Activated T-helper 2 cell treated with anti-CD3 and anti-CD28 coated beads, Interferon-gamma antibody, Interleukin-2, Interleukin-4, amounts not matched to agents 10 μg/mL and 5 μg/mL and 100 μg/mL, durations not matched to agents 14 hours and 24 hours and 36 hours (primary cell): ENCODE measurements at places on chromosomes 7 and 10.
A peak's percentile ranks its signal among the peaks of the same experiment; 100 is the strongest.

DNA sequence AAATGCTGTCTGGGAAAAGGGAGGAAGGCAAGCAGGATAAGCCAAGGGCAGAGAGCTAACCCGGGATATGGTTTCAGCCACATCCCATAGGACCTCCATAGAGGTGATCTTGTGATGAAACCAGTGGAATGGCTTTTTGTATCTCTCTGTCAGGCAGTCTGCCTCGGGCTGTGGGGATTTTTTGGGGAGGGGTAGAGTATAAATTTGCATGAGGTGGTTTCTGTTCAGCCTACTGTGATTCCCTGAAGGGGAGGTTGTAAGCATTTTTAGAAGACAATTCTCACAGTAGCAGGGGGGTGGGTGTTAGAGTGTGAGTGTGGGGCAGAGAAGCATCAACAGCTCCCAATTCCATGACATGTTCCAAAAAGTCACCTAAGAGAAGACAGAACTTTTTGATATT is 11.8 kb downstream of the OR9A2 start:
- no peak for DNase-seq
- H3K4me1 ChIP-seq, result no peaks in the 10 kb centered on the region
- H3K27me3 ChIP-seq, result peaks cover 24% of the 10 kb centered on the region
- no peaks in the 10 kb centered on the region for H3K36me3 ChIP-seq
- no peak overlapping the region for H3K4me3 ChIP-seq

GRCh38 chr10:6364893-6365292 is 162.2 kb downstream of the PFKFB3 start:
- no peaks in the 10 kb centered on the region for H3K4me1 ChIP-seq
- H3K27me3 ChIP-seq, result no peaks in the 10 kb centered on the region
- no peak for DNase-seq
- H3K36me3 ChIP-seq, result peaks cover 38% of the 10 kb centered on the region
- H3K27ac ChIP-seq, result no peak overlapping the region
- H3K4me3 ChIP-seq, result no peak overlapping the region

DNA sequence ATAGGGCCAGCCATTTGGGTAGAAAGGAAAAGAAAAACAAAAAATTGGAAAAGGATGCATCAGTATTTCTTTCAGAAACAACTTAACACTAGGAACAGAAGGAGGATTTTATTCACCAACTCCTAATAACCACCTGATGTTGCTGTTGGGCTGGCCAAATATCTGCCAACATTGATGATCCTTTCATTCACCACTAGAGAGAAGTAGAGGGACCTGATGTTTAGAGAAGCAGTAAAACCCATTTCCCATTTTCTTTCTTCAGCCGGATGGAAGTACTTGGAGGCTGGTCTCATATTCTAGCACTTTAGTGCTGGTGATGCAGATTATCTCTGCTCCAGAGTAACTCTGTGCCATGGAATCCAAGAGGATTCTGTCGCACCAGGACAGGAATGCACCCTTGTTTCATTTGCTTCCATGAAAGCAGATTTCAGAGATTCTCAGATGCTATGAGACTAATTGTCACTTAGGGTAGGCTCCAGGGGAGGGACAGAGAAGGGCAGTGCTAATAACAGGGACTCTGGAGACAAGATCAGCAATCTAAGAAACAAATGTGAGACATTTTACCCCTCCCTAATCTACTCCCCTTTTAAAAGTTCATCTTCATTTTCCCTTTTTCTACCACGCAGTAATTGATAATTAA is 3.1 kb downstream of the KLLN start:
- peaks cover 18% of the 10 kb centered on the region for H3K4me1 ChIP-seq
- H3K27me3 ChIP-seq, result no peaks in the 10 kb centered on the region
- H3K27ac ChIP-seq, result no peak overlapping the region
- no peak for DNase-seq
- H3K4me3 ChIP-seq, result peak overlapping the region; percentile 13

DNA sequence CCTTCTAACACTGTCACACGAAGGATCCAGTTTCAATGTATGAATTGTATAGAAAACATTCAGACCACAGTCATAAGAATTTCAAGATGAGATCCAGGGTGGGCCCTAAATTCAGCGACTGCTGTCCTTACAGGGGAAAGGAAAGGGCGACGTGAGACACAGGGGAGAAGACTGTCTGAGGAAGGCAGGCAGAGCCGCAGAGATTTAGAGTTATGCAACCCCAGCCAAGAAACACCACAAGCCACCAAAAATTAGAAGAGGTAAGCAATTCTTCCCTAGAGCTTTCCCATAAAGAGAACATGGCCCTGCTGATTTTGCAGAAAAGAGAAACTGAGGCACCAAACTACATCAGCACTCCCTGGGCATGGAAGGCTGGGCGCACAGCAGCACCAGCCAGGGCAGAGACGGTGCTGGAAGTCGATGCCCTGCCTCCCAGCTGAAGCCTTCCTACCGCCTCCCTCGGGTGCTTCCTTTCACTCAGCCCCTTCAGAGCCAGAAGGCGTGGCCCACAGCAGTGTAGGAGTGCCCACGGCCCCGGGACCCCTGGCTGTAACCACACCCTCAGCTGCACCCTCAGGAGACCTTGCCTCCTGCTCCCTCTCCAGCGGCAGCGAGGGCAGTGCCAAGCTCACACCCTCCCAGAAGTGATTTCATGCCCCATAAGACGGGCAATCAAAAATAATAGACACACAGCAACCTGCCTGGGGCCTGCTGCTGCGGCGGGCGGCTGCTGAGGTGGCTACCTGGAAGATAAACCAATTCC is 81.0 kb upstream of the LRRC4 start:
- no peak overlapping the region for H3K27ac ChIP-seq
- no peaks in the 10 kb centered on the region for H3K36me3 ChIP-seq
- H3K27me3 ChIP-seq, result peaks cover 10% of the 10 kb centered on the region
- no peak for DNase-seq

GRCh38 chr7:48173756-48174382 is 2.6 kb downstream of the ABCA13 start:
- peaks cover 13% of the 10 kb centered on the region for H3K27me3 ChIP-seq
- H3K27ac ChIP-seq, result no peak overlapping the region
- H3K4me1 ChIP-seq, result no peaks in the 10 kb centered on the region
- no peak overlapping the region for H3K4me3 ChIP-seq
- no peak for DNase-seq
- H3K36me3 ChIP-seq, result no peaks in the 10 kb centered on the region

DNA sequence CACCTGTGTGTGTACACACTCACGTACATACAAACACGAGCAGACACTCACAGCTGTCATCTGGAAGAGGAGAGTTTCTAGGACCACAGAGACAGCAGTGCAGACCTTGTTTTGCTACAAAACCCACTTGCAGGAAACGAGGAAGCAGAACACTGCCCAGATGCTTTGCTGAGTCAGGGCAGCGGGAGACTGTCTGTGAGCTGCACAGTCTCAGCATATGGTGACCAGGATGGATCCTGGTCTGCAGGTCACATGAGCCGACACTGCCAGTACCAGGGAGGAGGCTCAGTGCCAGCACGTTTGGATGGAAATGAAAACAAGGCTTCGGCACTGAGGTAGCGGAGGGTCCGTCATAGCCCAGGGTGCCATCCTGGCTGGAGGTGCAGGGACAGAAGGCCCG is 117.6 kb upstream of the DPP6 start:
- H3K27ac ChIP-seq, result no peak overlapping the region
- H3K4me3 ChIP-seq, result no peak overlapping the region
- H3K36me3 ChIP-seq, result no peaks in the 10 kb centered on the region
- DNase-seq, result no peak
- no peaks in the 10 kb centered on the region for H3K4me1 ChIP-seq
- H3K27me3 ChIP-seq, result no peaks in the 10 kb centered on the region

- H3K4me1 ChIP-seq, result no peaks in the 10 kb centered on the region
- no peak for DNase-seq
- H3K27me3 ChIP-seq, result no peaks in the 10 kb centered on the region
- H3K4me3 ChIP-seq, result no peak overlapping the region
- H3K36me3 ChIP-seq, result no peaks in the 10 kb centered on the region
Measured at GRCh38 chr10:30840395-30841050, 191.1 kb downstream of the ZNF438 start.

- H3K36me3 ChIP-seq, result no peaks in the 10 kb centered on the region
- H3K4me1 ChIP-seq, result no peaks in the 10 kb centered on the region
- H3K27ac ChIP-seq, result no peak overlapping the region
- DNase-seq, result no peak
- no peaks in the 10 kb centered on the region for H3K27me3 ChIP-seq
- H3K4me3 ChIP-seq, result no peak overlapping the region
Measured at GRCh38 chr10:125116041-125116649, 44.2 kb downstream of the CTBP2 start.

DNA sequence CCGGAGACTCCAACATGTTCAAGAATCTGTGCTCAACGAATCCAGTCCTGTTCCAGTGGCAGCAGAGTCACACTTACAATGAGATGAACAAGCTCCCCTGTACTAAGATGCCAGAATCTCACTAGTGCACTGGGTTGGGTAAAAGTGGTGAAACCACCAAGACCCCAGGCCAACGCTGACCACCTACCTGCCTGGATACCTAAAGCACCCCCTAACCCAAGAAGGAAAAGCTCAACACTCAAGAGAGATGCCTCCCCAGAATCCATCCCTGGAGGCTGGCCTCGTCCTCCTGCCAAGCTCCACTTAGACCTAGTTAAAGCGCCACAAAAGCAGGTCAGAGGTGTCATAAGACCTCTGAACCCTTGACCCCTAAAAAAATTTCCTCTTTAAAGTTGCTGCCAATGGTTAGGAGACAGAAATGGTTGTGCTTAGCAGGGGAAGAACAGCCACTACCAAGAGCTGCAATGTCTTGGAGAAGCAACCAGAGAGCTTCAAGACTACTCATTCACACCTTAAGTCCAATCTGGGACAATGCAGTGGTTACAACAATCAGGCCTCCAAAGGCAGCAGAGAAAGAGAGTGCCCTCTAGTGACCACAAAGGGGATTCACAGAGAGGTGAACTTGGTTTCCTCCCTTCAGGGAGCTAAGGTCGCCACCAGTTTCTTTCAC is 94.6 kb upstream of the MACROH2A2 start:
- H3K27ac ChIP-seq, result no peak overlapping the region
- H3K36me3 ChIP-seq, result no peaks in the 10 kb centered on the region
- peaks cover 10% of the 10 kb centered on the region for H3K27me3 ChIP-seq
- H3K4me3 ChIP-seq, result no peak overlapping the region
- no peaks in the 10 kb centered on the region for H3K4me1 ChIP-seq

- H3K36me3 ChIP-seq, result no peaks in the 10 kb centered on the region
- DNase-seq, result no peak
- no peak overlapping the region for H3K27ac ChIP-seq
- no peaks in the 10 kb centered on the region for H3K4me1 ChIP-seq
- H3K27me3 ChIP-seq, result peaks cover 3% of the 10 kb centered on the region
Measured at GRCh38 chr10:10662716-10663408, 354.8 kb upstream of the CELF2 start.
